ENCODE measurements at places on chromosomes 7 and 10.
A peak's percentile ranks its signal among the peaks of the same experiment; 100 is the strongest.

DNA sequence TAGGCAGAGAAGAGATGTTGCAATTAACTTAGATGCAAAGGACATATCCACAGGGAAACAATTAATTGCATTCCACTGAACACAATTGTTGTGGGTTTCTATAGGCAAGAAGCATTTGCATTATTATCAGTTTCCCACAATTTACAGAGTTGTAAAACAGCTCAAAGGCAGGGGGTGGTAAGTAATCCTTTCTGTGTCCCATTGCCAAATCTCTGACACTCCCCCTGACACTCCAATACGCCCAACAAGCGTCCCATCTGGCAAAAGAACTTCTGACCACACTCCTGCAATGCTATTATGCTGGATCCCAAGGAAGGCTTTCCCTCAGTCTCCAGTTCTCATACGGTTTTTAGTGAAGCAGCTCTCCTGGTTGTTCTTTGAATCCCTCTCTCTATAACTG is 179.8 kb downstream of the CXCL12 start:
- no peak for DNase-seq

GRCh38 chr10:122132331-122132755 is 138.8 kb upstream of the BTBD16 start:
- DNase-seq: no peak

DNA sequence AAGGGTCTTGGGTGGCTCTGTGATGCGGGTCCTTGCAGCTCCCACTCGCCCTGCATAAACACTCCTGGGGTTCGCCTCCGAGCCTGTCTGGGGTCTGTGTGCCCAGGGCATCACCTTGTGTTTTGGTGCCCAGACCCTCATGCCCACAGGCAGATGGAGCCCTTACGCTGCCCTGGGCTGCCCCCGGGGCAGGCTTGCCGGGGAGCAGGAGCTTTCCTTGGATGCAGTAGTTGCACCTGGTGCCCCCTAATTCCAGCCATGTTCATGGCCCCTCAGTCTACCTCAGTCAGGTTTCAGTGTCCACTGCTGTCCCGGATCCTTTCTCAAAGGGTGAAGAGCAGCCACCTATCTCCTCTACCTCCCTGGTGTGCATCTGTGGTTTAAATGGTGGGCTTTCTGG is 396.0 kb downstream of the PTPRN2 start:
- no peak for DNase-seq

DNA sequence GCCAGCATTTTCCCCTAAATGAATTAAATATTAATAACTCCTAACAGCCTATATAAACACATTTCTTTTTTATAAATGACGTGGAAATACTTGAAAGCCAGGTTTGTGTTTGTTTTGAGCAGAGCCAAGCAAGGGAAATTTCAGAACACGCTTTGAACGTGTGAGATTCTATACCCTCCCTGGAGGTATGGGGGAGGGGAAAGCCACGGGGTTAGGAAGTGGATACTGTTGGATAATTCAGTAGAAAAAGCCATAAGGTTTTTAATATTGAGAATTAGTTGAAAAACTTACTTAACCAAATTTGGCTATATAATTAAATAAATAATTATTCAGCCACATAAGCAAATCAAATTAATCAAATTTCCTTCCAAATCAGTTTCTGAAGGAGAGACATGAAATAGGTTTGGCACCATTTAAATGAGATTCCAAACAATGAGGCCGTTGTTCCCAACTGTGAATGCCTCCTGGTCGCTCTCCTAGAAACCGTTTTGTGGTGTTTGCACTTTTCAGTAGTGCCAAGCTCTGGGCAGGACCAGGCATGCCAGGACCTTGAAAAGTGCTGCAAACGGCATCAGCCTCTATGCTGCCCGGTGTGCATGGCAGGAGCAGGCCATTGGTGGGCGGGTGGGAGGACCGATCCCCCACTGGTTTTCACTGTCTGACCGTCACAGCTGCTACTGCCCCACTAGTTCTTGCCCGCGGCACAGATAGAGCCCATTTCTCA is 88.1 kb downstream of the SEPTIN14 start:
- peak; percentile 16 for DNase-seq

DNA sequence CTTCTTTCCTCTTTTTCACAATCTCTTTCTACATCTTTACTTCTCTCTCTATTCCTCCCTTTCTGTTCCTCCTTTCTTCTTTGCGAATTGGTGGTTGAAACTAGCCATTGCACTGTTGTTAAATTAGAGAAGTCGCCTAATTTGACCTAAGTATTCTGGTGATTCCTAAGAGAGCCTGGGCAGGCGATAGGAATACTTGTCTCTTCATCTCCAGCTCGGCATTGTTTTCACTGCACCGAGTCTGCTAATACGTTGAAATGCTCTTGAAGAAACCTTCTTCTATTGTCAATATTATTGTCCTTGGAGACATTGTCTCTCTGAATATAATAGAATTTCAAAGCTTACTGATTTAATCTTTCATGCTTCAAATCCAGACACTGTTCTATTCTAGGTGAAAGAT is 31.7 kb downstream of the KCND2 start:
- no peak for DNase-seq

DNA sequence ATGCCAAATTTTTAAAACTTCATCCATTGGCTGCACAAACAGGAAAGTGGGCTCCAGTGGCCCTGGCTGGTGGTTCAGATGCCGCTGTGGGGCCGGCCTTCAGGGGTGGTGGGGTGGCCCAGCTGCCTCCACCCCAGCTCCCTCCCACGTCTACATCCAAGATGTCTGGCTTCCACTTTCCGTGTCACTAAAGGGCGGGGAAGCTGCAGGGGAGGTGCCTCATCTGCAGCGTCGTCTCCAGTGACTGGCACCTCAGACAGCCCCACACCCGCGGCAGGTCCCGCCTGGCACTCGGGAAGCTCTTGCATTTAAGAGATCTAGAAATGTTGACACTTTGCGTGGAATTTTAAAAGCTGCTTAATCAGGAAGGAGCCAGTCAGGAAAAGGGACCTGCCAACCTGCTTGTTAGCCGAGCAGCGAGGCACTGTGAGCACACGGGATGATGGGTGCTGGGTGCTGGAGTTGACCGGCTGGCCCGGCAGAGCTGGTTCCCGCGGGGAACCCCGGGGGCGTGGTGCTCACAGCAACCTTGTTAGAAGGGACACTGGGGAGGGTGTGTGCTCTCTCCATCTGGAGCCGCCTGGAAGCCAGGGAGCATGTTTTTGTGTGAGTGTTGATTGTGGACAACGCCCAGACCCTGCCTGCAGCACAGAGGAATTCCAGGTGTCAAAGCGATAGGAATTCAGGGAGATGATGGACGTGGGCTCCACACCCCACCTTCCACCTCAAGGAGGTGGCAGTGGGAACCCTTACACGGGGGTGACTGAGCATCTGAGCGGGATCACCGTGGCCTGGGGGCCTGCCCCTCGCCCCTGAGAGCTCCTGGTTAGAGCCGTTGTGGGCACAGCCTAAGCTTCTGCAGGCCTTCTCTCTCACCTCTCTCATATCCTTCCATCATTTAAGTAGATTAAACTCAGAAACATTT is 320.5 kb downstream of the PTPRN2 start:
- DNase-seq: no peak

GRCh38 chr10:110848106-110848505 is 23.6 kb upstream of the PDCD4 start:
- no peak for DNase-seq

DNA sequence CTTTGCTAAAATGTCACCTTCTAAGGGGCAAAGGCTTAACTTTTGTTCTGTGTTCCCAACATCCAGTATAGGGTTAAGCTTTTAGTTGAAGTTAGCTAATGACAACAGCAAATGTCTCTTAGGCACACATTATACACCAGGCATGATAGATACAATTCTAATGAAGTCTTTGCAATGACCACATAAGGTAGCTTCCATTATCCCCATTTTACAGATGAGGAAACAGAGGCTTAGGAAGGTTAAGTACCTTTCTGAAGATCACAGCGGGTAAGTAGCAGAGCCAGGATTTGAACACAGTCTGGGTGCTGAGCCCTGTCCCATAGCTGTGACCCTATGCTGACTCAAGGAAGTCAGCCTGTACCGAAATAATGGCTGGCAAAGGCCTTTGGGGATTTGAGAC is 1.9 kb downstream of the BUD31 start:
- no peak for DNase-seq

DNA sequence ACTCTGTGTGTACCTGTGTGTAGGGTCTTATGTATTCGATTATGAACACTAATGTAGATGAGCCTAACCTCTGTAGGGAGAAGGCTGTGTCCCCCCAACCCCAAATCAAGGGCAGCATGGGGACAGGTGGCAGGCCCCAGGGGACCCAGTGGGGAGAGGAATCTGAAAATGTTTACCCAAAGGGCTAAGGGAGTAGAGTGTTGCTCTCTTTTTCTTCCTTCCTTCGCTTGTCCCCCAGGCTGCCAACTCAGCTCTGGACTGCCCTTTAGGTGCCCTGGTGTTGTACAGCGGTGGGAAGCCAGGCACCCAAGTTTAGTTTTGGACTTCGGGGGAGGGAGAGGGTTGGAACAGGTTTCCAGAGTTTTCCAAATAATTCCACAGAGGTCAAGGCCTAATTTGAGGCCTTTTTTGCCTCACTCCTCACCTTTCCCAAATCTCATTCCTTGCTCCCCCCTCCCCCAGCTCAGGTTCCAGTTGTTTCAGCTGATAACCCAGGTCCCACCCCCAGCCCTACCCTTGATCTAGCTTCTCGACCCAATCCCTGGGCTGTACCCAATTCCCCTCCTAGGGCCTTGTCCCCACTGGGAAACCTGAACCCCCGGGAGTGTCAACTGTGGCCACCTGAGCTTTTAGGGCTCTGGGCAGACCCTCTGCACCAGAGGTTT is 9.1 kb upstream of the PAX2 start:
- DNase-seq: no peak

DNA sequence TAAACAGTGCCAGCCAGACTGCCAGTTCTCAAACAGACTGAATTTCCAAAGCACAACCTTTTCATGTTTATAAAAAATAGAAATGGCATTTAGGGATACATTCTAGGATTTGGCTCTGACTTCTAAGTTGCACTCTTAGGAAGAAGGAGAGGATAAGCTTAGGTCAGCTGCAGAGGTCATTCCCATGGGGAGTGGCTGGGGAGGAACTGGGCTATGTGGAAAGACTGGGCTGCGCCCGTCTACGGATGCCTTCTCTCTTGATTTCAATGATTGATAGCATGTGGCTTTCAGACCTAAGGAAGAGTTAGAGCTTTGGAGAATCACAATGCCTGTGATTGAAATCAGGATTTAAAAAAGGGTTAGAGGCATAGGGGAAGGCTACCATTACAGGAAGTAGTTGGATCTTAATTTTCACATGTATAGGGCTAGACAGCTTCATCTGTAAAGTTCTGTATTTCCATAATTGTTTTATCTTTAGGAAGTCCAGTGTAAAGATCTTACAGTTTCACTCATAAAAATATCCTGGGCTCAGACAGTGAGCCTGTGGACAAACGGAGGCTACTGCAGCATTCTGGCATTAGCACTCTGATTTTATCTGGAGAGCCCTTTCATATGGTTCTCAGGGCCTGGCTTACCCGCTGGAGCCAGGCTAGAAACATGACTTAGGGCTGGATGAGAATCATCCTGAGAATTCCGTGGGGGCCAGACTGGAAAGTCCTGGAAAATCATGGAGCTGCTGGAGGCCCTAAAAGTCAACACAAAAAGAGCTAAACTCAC is 29.5 kb downstream of the NUDT5 start:
- DNase-seq: no peak

DNA sequence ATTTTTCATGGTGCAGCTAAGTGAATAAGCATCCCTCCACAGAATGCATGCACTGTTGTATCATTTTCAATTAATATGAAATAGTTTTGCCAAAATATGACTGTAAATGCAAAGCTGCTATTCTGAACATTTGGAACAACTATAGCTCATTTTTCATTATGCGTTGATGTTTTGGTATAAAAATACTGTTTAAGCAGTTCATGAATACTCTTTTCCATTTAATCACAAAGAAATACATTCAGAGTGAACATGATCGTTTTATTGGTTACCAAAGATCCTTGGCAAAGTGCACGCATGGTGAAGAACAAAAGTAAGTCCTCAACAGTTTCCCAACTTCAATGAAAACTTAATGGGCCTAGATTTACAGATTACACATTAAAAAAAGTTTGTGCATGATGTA is 33.1 kb downstream of the SKIDA1 start:
- DNase-seq: no peak

- DNase-seq: no peak
Measured at GRCh38 chr7:95047291-95047690, 139.9 kb downstream of the PPP1R9A start.

DNA sequence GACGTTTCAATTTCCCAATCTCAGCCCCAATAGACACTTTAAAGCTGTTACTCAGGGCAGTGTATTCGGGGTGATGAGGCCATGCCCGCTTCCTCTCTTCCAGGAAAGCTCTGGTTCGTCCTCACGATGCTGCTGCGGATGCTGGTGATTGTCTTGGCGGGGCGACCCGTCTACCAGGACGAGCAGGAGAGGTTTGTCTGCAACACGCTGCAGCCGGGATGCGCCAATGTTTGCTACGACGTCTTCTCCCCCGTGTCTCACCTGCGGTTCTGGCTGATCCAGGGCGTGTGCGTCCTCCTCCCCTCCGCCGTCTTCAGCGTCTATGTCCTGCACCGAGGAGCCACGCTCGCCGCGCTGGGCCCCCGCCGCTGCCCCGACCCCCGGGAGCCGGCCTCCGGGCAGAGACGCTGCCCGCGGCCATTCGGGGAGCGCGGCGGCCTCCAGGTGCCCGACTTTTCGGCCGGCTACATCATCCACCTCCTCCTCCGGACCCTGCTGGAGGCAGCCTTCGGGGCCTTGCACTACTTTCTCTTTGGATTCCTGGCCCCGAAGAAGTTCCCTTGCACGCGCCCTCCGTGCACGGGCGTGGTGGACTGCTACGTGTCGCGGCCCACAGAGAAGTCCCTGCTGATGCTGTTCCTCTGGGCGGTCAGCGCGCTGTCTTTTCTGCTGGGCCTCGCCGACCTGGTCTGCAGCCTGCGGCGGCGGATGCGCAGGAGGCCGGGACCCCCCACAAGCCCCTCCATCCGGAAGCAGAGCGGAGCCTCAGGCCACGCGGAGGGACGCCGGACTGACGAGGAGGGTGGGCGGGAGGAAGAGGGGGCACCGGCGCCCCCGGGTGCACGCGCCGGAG is 2.6 kb downstream of the GJD4 start:
- DNase-seq: no peak

- DNase-seq: no peak
Measured at GRCh38 chr7:111678281-111678680, 116.0 kb upstream of the IMMP2L start.

DNA sequence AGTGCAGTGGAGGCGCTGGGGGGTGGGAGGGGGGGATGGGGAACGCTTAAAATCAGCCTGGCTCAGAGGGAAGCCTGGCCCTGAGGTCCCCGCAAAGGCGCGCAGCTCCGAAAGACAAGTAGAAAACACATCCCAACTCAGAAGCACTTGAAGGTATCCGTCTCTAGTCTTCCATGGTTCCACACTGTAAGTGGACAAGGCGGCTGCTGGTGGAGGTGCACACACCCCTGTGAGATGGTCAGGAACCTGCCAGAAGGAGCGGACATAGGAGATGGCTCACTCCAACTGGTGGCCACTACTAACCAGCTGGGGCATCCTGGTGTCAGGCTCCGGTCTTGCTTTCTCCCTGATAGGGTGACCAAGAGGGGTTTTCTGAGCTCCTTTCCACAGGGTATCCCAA is 41.7 kb downstream of the CTBP2 start:
- no peak for DNase-seq

DNA sequence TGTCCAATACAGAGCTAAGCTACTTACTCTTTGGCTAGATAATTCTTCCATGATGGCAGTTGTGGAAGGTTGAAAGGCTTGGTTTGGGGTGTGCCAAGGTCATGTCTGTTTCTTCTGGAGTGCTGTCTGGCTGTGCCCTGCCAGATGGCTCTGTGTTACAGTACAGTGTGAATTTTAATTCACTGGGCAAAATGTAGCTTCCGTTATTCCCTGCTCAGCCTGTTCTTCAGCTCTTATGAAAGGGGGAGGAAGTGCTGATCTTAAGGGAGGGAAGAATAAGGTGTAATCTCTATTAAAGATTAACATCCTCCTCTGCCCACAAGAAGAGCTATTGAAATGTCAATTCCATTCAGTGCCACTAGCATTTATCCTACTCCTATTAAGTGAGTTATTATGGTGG is 52.2 kb downstream of the SND1 start:
- peak; percentile 34 for DNase-seq
